ENCODE measurements at places on chromosomes 4 and X. TPM values are rescaled to one million over a fixed set of nuclear protein-coding genes. Genes with fewer than 3 reads are reported as not detected.

The PAPSS1 gene
- 64.8 TPM for polyA plus RNA-seq

The TAF7L gene
- polyA plus RNA-seq, result not detected

The LPAR4 gene
- polyA plus RNA-seq, result not detected

The UGT2B15 gene
- not detected for polyA plus RNA-seq

The NXF2 gene
- polyA plus RNA-seq, result not detected

The SPACA5 gene
- polyA plus RNA-seq, result not detected

The FAT4 gene
- not detected for polyA plus RNA-seq

The CD40LG gene
- polyA plus RNA-seq, result 0.09 TPM

The MAGEA4 gene
- not detected for polyA plus RNA-seq

GRCh38 chrX:45274576-45274975, 73.9 kb upstream of the DIPK2B start:
- DNase-seq, result no peak

DNA sequence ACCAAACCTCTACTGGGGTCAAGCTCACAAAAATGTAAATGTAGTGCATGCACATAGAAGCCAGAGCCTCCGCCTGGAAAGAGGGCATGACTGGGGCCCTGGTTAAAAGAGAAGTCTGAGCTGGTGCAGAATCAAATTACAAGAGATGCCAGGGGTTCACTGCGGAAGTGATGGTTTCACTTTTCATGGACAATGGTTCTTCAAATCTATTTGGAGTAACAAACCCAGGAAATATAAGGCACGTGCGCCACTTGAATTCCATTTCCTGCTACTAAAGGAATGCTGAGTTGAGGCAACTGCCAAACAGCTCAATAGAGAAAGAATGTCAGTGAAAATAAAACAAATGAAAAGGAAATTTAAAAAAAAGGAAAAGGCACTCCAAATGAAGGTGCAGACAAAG, 79.8 kb downstream of the FUNDC1 start:
- no peak for DNase-seq

DNA sequence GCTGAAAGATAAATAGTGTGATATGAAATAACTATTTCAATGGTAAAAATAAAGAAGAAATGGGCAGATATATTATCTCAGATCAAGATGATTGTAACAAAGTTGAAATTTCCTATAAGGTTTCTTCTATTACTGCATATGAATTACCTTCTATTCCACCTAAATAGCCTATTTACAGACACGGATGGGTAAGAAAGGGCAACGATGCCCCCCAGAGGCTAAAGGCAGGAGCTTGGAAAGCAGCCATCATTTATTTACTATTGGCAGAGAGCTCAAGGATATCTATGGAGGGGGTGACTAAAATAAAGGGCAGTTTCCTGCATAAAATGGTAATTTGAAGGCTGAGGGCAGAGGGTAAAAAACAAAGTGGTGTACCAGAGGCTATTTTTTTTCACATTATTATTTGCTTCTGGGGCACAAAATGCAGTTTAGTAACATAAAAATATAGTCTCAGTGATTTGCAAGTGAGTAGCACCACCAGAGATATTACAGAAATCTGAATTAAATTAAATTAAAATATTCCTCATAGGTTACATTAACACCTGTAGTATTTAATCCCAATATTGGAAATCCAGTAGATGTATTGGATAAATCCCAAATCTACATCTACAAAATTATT, 123.1 kb downstream of the BTC start:
- DNase-seq, result peak; percentile 61

DNA sequence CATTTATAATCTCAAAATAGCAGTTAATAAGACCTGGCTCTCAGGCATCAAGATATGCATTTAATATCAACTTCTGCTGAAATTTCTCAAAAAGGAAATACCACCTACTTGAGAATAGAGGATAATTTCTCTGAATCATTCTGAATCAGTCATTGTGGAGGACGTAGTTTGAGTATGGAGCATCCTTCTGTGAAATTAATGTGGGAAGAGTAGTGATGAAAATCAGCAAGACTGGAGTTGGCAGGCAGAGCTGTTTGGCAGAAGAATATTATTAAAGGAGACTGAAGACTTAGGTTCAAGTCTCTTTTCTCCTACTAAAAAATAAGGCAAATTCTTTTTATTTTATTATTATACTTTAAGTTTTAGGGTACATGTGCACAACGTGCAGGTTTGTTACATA, 325.6 kb upstream of the ATOH1 start:
- DNase-seq, result no peak

- DNase-seq, result no peak
Observed at GRCh38 chr4:156790866-156791265, 180.7 kb downstream of the PDGFC start.

DNA sequence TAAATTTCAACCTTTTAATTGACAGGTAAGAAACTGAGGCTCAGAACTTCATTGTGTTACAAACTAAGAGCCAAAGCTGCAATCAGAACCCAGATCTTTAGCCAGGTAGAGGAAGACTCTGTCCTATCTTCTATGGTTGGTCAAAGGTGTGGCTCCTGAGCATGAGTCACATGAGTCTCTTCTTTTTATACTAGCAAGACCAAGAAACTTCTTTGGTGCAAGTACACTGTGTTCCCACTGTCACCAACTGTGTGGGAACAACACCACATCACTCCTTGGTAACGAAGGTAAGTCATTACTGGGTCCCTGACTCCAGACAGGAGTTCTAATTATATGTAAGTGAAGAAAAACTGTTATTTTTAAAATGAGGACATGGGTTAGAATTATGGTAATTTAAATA, 290.1 kb downstream of the INPP4B start:
- no peak for DNase-seq

GRCh38 chr4:19187691-19188090, 1064.0 kb upstream of the SLIT2 start:
- no peak for DNase-seq

- no peak for DNase-seq
Observed at GRCh38 chr4:174036111-174036510, 247.4 kb downstream of the FBXO8 start.

- no peak for DNase-seq
Observed at GRCh38 chr4:111048316-111048715, 425.4 kb upstream of the PITX2 start.

DNA sequence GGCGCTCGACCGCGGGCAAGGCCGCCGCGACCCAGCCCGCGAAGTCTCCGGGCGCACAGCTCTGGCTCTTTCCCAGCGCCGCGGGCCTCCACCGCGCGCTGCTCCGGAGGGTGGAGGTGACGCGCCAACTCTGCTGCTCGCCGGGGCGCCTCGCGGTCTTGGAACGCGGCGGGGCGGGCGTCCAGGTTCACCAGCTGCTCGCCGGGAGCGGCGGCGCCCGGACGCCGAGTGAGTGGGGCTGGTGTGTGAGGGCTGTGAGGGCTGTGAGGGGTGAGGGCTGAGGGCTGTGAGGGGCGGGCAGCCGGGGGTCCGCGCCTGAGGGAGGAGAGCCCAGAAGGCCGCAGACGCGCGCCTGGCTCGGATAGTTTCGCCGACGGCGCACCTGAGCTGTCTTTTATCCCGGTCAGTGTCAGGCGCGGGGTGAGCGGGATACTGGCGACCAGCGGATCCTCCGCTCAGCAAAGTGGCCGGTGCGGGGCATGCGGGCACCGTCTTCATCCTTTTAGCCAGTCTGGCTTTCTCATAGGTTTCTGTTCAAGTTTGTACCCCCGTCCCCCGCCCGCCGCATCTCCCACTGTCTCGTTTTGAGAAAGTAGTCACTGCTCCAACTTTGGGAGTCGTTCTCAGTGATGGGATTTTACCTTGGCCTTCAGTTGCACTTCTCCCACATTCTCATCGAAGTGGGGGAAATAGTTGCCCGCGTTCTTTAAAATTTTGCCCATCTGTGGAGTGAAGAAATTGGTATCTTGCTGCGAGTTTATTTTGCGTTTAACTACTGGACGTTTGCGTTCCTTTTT, 586 bp downstream of the HERC5 start:
- no peak for DNase-seq

DNA sequence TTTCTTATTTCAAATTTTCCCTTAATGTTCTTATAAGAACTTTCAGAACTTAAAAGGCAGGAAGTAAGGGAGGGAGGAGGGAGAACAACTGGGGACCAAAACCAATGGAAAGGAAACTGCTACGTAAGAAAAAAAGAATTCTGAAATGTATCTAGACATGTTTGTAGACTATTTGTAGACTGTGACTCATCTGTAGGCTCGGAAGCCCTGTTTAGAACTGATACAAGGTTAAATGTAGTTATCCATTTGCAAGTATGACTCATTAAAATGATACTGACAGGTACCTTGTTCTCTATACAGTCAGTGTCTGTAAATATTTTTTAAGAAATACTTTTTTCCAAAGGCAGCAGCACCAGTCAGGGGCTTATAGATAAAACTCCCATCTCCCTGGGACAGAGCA, 202.0 kb downstream of the DHX15 start:
- DNase-seq, result no peak

DNA sequence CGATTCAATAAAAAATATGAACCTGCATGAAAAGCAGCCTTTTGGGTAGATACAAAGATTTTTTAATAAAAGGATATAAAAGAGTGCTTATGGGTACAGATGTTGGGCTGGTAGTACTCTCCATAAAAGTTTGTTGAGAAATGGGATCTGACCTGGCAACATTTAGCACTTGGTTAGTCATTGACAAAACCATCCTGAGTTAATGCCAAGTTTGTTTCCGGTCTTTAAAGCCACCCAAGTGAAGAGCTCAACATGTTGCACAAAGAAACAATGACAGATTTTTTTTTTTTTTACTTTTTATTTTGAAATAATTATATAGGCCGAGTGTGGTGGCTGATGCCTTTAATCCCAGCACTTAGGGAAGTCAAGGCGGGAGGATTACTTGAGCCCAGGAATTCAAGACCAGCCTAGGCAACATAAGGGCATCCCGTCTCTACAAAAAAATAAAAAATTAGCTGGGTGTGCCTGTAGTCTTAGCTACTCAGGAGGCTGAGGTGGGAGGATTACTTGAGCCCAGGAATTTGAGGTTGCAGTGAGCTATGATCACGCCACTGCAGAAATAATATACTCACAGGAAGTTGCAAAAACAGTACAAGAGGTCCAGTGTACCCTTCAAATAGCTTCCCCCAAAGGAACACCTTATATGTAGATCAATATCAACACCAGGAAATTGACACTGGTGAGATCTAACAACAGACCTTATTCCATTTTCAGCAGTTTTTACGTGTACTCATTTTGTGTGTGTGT, 16.6 kb downstream of the CHST7 start:
- no peak for DNase-seq

DNA sequence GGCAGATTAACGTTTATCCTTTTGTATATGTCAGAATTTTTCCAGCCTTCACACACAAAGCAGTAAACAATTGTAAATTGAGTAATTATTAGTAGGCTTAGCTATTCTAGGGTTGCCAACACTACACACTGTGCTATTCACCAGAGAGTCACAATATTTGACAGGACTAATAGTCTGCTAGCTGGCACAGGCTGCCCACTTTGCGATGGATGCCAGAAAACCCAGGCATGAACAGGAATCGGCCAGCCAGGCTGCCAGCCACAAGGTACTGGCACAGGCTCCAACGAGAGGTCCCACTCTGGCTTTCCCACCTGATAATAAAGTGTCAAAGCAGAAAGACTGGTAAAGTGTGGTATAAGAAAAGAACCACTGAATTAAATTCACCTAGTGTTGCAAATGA, 94.8 kb downstream of the TET2 start:
- DNase-seq, result no peak

- peak; percentile 75 for DNase-seq
Observed at GRCh38 chr4:73729534-73730165, 10.7 kb upstream of the CXCL8 start.

- DNase-seq, result no peak
Observed at GRCh38 chrX:102029026-102029425, 96.5 kb upstream of the TCEAL2 start.

GRCh38 chrX:96685210-96686099, 813 bp downstream of the DIAPH2 start:
- peak; percentile 87 for DNase-seq

GRCh38 chr4:177163532-177163931, 146.1 kb upstream of the NEIL3 start:
- no peak for DNase-seq

DNA sequence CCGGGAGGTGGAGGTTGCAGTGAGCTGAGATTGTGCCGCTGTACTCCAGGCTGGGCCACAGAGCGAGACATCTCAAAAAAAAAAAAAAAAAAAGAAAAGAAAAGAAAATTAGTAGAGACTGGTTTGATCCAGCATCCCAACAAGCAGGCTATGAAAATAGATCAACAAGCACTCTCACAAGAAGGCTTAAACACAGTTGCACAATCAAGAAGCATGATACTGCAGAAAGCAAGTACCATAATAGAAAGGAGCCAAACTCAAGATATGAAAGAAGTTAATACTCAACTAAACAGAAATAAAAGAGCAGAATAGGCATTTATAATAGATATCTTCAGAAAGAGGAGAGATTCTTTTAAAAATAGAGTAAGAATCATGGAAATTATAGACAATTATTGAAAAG, 10.6 kb downstream of the TLR6 start:
- DNase-seq, result peak; percentile 51

DNA sequence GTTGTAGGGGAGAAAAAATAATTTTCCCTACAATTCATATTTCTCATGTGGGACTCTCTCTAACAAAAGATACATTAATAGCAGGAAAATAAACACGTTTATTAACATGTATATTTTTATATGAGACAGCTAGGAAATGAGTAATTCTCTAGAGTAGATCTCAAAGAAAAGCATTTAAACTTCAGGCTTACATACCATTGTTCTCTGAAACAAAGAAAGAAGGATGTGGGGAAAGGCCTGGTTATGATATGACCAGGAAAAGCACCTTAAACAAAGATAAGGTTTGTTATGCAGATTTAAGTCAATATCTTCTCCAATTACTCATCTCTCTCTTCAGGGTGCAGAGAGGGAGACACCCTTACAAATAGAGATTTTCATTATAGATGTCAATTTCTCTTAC, 131.3 kb downstream of the SLC7A11 start:
- no peak for DNase-seq

GRCh38 chr4:108270466-108271450, 102.0 kb upstream of the LEF1 start:
- DNase-seq, result no peak

GRCh38 chr4:80321776-80322175, 13.8 kb upstream of the CFAP299 start:
- no peak for DNase-seq

DNA sequence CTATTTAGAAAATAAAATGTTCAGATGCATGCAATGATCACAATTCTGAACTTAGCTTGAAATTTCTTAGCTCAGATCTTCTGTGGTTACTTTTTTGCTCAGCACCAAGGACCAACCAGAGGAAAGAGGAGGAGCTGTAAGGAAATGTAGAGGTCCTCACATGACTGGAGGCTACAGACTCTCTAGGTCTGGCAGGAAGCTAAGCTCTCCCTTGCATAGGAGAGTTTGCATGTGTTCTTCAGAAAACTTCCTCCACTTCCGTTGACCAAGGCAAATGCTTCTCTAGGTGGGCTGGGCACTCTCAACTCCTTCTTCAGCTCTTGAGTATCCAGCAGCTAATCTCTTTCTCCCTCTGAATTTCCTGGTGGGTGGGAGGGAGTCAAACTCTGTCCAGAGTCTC, 119.6 kb downstream of the BTC start:
- no peak for DNase-seq

- DNase-seq, result no peak
Observed at GRCh38 chr4:57157596-57158137, 47.5 kb upstream of the IGFBP7 start.
